ENCODE measurements at places on chromosomes 7 and 10. TPM values are rescaled to one million over a fixed set of nuclear protein-coding genes. Genes with fewer than 3 reads are reported as not detected.

The SNCG gene
- not detected for total RNA-seq

The SLC13A4 gene
- not detected for total RNA-seq

The GIMAP5 gene
- 44.1 TPM for total RNA-seq

The ADARB2 gene
- total RNA-seq = 0.18 TPM

GRCh38 chr10:109894516-109894915 lies 28.8 kb downstream of the XPNPEP1 start:
- DNase-seq = no peak

DNA sequence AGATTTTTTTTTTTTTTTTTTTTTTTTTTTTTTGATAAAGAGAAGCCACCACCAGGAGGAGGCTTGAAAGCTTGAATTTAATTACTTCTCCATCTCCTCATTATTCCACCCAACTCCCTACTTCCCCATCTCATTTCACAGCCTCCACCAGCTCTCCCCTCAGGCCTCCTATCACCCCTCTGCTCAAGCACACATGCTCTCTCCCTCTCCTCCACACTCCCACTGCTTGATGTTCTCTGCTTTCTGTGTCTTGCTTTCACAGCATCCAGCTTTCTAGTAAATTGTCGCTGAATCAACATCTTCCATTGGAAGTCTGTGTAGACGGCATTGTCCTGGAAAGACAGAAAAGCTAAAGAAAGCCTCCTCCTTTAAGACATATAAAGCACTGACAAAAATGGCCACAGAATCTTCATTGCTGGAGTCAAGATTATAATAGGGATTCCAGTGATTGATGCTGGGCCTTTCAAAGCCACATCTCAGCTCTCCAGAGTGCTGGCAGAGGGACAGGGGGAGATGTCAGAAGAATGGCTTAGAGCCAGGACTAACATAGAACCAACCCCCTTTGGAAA lies 58.3 kb downstream of the DOCK4 start:
- DNase-seq = no peak

- no peak for DNase-seq
Measured at GRCh38 chr7:5709347-5709950, 72.0 kb downstream of the RNF216 start.

GRCh38 chr7:84900215-84900614 lies 286.6 kb downstream of the SEMA3D start:
- DNase-seq = no peak

GRCh38 chr10:74263996-74264395 lies 113.0 kb downstream of the ADK start:
- no peak for DNase-seq

DNA sequence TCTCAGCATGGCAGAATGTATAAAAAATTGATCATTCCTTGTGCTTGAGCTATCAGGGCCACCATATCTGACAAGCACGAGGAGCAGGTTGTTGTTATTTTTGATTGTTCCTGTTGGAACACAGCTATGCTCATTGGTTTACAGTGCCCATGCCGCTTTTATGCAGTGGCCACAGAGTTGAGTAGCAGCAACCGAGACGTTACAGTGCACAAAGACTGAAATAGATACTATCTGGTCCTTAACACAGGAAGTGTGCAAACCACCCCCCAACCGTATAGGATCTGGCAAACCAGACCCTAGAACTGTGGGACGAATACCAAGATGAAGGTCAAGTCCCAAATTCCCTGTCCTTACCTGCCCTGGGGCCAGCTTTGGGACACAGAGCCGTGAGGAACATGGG lies 216.6 kb downstream of the KLF6 start:
- no peak for DNase-seq

DNA sequence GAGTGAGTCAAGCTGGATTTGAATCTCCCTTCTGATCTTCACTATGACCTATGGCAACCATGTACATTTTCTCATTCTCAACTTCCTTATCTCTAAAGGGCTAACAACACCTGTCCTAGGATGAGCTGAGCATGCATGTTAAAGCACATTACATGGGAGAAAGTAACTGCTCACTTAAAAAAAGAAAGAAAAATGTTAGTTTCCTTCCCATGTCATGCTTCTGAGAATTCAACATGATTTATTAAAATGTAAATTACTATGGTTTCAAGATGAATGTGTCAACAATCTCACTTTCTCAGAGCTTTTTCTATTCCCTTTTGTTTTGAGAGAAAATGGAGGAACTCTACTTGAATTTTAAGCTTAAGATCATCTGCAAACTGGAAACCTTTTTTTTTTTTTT lies 295.3 kb downstream of the SKIDA1 start:
- DNase-seq = no peak

DNA sequence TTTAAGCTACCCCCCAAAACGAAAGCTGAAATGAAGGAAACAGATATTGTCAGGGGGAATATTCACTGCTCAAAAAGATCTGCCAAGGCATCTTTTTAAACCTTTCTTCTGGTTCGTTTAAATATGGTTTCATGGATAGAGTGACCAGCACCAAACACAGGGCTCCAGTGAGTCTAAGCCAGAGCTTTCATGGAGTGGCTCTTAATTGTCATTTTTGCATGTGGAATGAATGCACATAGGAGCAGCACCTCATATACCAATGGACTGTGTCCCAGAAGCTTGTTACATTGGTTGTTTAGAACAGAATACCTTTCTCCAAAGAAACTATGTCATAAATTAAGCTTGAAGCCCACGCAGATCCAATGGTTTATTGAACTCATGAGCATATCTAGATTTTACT lies 17.3 kb downstream of the MKX start:
- DNase-seq = no peak

DNA sequence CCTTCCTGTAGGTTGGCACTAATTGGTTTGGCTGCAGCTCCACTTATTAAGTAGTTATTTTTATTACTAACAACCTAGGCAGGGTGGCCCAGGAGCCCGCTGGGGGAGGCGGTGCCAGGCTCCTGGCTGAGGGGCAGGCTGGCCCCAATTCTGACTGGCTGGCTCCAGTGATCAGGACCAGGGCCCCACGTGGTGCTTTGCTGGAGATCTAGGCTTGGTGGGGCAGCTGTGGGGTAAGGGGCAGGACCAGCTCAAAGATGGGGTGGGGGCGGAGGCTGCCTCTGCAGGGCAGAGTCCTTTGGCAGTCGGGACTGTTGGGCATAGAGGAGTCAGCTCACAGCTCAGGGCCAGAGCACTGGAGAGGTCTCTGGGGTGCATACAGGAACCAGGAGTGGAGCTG lies 2.4 kb downstream of the ASL start:
- DNase-seq = no peak

Measured in T-helper 17 cell (primary cell).